SK-N-SH (cell line): ENCODE measurements at places on chromosomes 3 and 15.

DNA sequence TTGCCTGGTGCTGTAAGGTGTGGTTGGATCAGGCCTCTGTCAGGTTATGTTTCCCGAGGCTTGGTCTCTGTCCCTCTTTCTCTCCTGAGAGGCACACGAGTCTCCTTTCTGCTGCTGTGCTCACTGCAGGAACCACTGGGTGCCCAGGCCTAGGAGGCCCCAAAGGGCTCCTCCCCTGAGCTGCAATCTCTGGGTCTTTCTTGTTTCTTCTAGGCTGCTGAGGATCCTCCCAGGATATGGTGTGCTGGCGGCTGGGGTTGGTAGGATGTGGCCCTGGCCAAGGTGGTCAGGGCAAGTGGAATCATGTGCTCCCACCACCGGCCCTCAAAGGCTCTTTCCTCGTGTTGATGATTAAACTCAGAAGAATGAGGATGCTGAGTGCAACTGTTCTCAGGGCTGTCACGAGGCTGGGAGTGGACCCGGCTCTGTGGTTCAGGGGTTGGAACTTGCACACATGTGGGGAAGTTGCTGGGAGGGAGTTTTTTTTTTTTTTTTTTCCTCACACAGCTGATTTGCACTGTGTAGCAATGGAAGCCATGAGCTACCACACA, 43.6 kb upstream of the CTSH start:
- no peak for DNase-seq

- DNase-seq, result no peak
These were observed 18.0 kb downstream of the NCEH1 start for GRCh38 chr3:172692751-172693338.

DNA sequence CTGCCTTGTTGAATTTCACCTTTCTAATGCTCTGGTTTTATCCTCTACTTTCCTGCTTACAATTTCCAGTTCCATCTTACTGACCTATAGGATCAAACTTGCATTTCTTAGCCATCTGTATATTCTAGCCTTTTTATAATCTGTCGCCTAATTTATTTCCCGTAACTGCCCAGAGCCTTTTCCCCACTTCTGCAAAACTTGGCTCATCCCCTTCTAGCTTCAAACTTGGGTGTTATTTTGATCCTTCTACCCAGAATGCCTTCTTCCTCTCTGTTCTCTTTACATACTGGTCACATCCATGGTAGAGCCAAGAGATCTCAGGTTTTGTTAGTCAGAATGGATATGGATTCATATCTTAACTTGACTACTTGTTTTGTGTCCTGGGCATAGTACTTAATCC, 2.6 kb downstream of the SACM1L start:
- DNase-seq, result no peak

GRCh38 chr3:151985787-151986430, 112.5 kb downstream of the SUCNR1 start:
- DNase-seq, result no peak

DNA sequence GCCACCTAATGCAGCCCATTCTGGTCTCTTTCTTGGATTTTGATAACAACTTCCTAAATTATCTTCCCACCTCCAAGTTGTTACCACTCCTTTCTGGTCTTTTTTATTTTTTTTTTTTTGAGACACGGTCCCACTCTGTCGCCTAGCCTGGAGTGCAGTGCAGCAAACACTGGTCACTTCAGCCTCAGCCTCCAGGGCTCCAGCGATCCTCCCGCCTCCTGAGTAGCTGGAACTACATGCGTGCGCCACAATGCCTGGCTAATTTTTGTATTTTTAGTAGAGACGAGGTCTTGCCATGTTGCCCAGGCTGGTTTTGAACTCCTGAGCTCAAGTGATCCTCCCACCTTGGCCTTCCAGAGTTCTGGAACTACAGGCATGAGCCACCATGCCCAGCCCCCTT, 92.8 kb upstream of the BHLHE40 start:
- DNase-seq, result no peak

DNA sequence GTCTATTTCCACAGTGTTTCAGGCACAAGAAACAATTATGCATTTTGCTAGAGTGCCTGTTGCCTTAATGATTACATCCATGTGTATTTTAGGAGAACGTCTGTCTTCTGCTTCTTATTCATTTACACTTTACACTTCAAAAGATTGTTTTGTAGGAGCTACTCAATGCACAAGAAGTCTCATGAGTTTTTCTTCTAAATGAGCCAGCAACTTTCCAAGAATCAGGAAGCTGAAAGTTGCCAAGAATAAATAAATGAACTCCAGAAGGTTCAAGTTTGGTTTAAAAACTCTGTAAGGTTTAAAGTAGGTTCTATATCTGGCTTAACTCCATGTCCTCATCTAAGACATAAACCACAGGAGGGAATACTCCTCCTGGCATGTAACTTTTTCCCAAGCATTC, 103.8 kb upstream of the ADPGK start:
- DNase-seq, result no peak

DNA sequence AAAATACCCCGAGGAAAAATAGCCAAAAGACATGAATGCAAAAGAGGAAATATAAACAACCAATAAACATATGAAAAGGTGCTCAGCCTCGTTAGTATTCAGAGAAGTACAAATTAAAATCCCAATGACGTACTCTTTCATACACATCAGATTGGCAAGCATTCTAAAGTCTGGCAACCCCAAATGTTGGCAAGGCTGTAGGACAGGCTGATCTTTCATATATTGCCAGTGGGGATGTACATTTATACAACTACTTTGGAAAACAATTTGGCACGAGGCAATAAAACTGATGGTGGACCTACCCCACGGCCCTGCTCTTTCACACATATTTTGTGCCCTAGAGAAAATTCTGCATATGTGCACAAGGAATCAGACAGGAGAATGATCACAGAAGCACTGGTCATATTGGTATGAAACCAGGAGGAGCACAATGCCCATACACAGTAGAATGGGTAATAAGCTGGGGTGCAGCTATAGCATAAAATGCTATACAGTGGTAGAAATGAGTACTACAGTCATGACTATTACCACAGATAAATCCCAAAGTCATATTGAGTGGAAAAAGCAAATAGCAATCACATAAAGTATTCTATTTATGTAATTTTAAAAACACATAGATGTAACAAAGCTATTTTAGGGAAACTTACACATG, 176.0 kb upstream of the SLC24A5 start:
- DNase-seq, result no peak

DNA sequence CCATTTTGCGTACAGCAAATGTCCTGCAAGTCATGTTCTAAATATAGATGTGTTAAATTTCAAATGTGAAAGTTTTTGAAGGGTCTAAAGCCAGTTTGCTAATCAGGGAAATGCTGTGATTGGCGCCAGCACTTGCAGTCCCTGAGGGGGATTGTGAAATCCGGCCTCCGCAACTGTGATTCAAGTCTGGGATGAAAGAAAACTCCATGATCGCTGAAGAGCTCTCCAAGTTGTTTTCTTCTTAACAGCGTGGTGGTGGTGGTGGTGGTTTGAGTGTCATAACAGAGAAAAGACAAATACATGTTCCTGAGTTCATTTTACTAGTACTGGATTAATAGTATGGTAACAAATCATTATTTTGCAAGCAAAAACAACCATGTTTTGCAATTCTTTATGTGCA, 51.8 kb downstream of the MITF start:
- DNase-seq, result no peak

- no peak for DNase-seq
These were observed 10.5 kb downstream of the BFSP2 start for GRCh38 chr3:133410191-133410892.

GRCh38 chr3:13407926-13408325, 12.2 kb downstream of the NUP210 start:
- DNase-seq, result no peak

DNA sequence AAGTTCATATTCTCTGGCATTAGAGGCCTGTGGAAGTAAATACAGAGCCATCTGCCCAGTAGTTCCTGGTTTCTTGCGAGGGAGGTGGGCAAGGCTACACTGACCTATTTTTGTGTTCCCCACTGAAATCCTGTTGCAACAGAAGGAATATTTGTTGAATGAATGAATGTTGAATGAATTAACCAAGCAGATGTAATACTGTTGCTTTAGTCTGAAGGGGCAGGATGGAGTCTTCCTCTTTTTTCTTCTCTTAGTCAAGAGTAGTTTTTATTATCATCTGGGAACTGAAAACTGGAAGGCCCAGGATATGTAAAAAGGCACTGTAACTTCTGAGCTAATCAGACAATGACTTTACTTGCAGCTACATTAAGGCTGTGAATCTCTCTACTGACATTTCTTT, 17.1 kb downstream of the BLOC1S6 start:
- no peak for DNase-seq

- no peak for DNase-seq
These were observed 936.1 kb downstream of the TUSC7 start for GRCh38 chr3:117645561-117646242.

DNA sequence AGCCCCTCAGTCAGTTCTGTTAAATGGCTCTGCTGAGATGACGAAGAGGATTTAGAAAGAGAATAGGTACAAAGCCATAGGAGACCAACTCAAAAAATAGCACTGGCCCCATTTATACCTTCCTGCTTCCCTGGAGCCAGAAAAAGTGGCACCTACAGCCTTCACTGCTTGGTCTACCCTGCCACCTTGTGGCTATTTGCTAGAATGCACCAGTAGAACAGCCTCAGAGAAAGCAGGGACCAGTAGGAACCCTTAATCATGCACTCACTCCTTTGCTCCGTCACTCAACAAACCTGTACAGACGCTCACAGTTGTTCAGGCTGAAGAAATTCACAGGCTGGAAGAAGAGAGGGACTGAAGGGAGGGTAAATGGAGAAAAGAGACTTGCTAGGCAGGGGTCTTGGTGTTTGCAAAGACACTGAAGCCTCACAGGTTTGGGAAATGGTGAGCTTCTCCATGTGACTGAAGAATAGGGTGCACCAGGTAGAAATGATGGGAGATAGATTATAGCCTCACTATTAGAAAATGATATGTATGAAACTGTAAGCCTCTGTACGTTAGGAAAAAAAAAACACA, 12.1 kb upstream of the RTP2 start:
- DNase-seq, result peak; percentile 65

GRCh38 chr3:138914870-138915502, 32.0 kb downstream of the FOXL2 start:
- DNase-seq, result no peak

- DNase-seq, result no peak
These were observed 238.7 kb upstream of the NR2E3 start for GRCh38 chr15:71571641-71572040.

- no peak for DNase-seq
These were observed 27.4 kb downstream of the TMOD3 start for GRCh38 chr15:51856714-51857380.

- DNase-seq, result no peak
These were observed 46.8 kb downstream of the COL6A5 start for GRCh38 chr3:130392266-130392665.

GRCh38 chr3:162973428-162973917, 1476.9 kb downstream of the OTOL1 start:
- no peak for DNase-seq

DNA sequence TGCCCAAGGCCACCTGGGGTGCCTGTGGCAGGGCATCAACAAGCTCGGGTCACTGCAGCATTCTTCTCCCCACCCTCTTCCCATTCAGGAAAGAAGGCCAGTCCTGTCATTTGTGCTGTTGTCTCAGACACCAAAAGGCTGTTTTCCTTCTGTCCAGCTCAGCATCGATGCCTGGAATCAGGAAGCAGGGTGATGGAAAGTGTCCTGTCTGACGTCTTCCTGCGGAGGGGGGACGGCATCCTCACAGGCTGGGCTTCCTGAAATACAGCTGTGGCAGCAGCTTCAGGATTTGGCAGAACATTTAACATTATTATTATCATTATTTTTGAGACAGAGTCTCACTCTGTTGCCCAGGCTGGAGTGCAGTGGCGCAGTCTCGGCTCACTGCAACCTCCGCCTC, 33.0 kb upstream of the ANKDD1A start:
- no peak for DNase-seq
